Memory B cell (primary cell): ENCODE measurements at places on chromosomes 7 and 10.

- DNase-seq = no peak
These were observed 14.6 kb upstream of the CYP3A5 start for GRCh38 chr7:99694201-99694911.

DNA sequence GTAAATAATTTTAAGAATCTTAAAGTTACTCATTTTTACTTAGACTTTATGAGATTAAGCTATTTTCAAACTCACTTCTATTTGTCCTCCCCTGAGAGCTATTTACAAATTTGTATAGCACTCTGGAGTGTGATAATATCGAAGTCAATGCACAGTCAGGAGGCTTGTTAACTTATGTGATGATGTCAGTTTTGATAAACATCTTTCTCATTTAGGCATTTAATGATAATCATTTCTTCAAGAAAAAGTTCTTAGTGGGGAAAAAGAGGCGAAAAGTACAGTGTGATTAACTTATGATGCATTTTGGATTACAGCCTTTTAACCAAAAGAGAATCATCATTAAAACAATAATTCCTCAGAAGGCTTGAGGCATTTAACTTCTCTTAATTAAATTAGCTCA is 468.6 kb downstream of the AUTS2 start:
- DNase-seq = no peak

DNA sequence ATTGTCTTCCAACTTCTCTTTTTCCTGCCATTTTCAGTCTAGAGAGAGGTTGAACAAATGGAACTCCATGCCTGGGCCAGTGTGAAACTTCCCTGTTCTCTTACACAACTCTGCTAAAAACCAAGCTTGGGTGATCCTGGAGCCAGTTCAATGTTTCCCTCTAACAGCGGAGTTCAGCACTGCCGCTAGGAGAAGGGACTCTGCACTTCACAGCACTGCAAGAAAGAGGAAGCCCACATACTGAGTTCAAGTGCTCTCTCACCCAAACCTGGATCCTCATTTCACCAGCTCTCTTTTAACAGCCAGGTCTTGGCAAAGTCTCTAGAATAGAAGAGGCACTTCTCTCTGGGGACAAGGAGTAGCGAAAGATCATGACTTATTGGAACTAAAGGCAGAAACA is 18.8 kb downstream of the FOXI2 start:
- DNase-seq = no peak

- DNase-seq = no peak
These were observed 449.9 kb upstream of the NPVF start for GRCh38 chr7:25678215-25678614.
